GM23338 (cell line): ENCODE measurements at places on chromosomes 16 and 17. TPM values are rescaled to one million over a fixed set of nuclear protein-coding genes. Genes with fewer than 3 reads are reported as not detected.

- DNase-seq = no peak
Observed at GRCh38 chr17:76394166-76394565, 9.8 kb downstream of the SPHK1 start.

DNA sequence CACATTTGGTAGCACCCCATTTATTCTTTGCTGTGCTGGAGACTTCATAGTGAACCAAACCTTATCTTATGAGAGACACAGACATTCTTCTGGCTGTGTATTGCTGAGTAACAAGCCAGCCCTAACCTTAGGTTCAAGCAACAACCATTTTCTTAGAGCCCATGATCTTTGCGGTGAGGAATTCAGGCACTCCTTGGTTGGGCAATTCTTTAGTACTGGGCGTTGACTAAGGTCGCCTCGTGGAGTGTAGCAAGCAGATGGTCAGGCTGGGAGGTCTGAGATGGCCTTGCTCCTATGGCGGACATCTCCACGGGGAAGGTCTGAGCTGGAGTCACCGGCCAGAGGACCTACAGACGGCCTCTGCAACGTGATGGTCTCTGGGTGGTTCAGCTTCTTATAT is 43.1 kb downstream of the ARSG start:
- DNase-seq = no peak

The TEKT5 gene
- total RNA-seq = 0.19 and 0.52 TPM in 2 replicates

The CA4 gene
- total RNA-seq = 4.9 and 8.2 TPM in 2 replicates

DNA sequence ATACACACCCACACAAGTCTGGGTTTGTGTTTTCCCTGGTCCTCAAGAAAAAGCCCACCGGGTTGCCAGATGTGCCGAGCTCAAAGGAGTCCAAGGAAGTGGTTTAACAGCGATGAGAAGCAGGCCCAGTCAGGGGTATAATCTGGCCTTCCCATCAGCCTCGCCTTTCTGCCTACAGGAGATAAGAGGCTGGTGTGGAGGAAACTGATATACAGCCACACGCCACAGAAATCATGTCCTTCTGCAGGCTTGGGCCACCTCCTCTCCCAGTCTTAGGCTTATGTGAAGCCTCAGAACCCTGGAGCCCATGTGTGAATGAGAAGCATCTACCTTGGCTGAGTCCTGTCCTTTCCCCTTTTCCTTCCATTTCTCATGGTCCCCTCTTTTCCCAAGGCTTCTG is 43.6 kb upstream of the MMP2 start:
- DNase-seq = no peak

- DNase-seq = peak; percentile 94
Observed at GRCh38 chr16:9256196-9256595, 164.8 kb downstream of the HAPSTR1 start.

GRCh38 chr17:80953471-80954315 is 37.9 kb upstream of the CHMP6 start:
- no peak for DNase-seq

The PLA2G10 gene
- 0.19 and 0.94 TPM in 2 replicates for total RNA-seq

DNA sequence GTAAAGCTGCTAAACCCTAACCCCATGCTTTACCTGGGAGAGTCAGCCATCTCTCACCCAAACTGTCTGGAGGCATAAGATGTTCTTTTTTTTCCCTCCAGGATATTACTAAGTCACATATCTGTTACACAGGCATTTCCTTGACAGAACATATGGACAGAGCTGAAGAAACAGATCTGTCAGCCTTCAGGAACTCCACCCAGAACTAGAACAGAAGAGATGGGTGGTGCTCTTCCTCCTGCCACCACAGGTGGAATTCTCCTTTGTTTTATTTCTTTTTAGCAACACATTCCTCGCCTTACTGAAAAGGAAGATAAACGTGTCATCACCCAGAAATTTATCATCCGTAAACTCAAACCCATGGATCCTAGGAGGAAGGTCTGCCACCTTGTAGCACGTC is 8.8 kb downstream of the MYCBPAP start:
- no peak for DNase-seq

DNA sequence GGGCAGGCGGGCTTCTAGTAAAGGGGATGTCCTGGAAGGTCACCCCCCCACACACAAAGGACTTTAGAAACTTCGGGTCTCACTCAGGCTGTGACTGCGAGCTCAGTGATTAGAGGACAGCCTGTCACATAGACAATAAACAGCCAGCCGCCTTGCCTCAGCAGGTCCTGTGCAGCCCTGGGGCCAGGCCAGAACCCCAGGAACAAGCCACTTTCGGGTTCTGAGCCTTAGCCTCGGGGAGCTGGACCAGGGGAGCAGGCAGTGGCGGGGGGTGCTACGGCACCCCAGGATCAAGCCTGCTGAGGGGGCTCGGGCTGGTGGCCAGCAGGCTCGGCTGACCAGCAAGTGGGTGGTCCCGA is 1.1 kb downstream of the GAS7 start:
- no peak for DNase-seq

The CA7 gene
- 2.5 and 2.8 TPM in 2 replicates for total RNA-seq
